ENCODE measurements at places on chromosomes 11 and 22.

DNA sequence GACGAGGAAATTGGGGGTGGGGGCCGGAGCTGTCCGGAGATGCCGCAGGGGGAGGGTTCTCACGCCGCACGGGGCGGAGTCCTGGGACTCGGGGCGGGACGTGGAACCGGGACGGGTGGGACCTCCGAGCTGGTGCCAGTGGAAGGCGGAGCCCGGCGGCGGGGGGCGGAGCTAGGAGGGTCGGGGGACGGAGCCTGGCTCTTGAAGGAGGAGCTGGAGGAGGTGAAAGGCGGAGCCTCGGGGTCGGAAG, 271 bp downstream of the FKBP2 start:
- peak; percentile 100 for DNase-seq

DNA sequence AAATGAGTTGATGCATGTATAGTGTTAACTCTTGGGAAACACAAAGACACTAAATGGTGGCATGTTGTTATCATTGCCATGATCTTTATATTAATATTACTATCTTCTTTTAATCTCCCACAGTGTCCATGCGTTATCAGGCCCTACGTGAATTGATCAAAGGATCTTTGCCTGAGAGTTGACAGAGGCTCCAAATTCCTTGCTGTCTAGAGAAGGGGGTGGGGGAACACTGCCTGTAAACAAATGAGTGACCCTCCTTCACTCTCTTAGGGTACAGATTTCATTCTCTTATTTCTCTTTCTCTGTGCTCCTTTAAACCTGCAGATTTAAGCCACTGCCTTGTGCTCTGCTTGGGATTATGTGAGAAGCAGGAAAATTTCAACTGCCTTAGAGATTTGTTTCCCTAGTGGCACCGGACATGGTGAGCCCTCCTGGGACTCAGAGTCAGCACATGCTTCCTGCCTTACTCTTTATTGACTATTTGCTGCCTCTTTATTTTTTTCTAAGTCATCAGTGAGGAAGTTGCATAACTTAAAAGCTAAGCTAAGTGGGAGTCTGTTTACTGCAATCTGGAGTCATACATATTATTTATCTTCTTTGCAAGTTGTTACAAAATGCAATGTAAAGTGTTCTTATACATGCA, 122.9 kb downstream of the MAML2 start:
- DNase-seq = no peak

GRCh38 chr11:62705880-62706849, 1.1 kb downstream of the BSCL2 start:
- peak; percentile 92 for DNase-seq

- no peak for DNase-seq
These were observed 3.5 kb downstream of the SBF1 start for GRCh38 chr22:50471197-50471847.

- peak; percentile 38 for DNase-seq
These were observed 12.7 kb downstream of the MAFF start for GRCh38 chr22:38214302-38215056.

GRCh38 chr22:45499746-45500145, 2.9 kb upstream of the FBLN1 start:
- DNase-seq = no peak

- DNase-seq = no peak
These were observed 227.1 kb downstream of the DDX10 start for GRCh38 chr11:108891909-108892511.

- DNase-seq = no peak
These were observed 269.7 kb downstream of the FAM76B start for GRCh38 chr11:95519912-95520311.

DNA sequence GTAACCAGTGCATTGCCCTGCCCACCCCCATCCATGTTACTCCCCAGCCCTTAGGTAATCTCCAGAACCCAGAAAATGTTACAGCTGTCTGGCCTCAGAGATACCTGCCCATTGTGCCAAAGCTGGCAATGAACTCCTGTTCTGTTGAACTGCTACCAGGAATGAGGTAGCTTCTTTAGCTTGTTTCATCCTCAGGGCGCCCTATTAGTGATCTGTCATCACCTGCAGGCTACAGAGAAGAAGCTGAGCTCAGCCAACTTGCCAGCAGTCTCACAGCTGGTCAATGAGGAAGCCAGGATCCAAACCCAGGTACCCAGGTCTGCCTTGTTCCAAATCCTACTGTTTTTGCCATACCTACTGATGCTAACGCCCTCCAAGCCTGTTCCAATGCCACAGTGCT, 88.7 kb downstream of the GALNT18 start:
- DNase-seq = no peak
